NCI-H526 treated with DMSO at 0.1 percent for 48 hours (cell line): ENCODE measurements at places on chromosomes 12 and 14.

DNA sequence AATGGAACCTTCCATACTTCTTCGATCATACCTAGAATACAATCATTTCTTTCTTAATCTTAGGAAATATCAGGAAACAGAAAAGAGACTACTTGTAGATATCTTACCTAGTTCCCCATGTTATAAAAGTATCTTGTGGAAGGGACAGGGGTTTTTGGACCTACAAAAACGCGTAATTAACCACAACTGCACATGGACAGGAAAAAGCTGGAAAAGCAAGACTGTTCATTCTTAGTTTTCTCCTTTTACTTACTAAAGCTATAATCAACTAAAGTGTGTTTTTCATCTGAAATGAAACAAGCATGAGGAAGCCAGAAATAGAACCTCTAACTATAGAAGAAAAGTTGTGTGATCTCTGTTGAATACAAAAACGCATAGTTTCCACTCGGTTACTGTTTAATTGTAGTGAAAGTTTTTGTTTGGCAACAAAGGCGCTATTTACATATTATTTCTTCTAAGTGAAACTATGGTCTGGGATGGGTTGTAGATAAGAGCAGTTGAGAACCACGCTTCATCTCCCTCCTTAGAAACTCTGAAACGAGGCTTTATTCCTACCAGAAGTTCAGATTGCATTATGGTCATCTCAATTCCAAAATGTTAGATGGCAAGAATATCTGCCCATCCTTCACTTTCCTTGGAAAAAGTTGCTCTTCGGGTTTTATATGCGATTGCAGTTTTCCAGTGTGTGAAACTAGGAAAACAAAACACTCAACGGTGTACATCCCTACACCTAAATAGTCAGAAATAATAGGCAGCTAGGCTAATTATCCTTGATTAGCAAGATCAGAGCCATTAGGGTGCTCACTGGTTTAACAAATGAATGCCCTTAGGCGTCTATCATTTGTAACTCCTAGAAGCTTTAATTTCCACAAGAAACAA lies 1.1 kb downstream of the BCAT1 start:
- DNase-seq: peak; percentile 52

GRCh38 chr12:66599816-66600215 lies 79.1 kb downstream of the GRIP1 start:
- no peak for DNase-seq

DNA sequence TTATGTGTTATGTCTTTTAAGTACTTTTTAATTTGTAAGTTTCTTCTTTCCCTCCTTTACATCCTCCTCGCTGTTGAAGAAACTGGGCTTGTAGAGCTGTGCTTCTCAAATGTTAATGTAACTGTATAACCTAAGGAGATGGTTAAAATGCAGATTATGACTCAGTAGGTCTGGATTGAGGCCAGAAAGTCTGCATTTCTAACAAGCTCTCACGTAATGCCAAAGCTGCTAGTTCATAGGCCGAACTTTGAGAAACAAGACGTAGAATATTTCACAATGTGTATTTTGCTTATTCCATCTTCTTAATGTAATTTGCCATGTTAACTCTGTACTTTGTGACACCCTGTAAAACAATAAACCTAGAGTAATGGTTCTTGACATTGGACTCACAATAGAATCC lies 193.3 kb upstream of the SYT1 start:
- DNase-seq: no peak

DNA sequence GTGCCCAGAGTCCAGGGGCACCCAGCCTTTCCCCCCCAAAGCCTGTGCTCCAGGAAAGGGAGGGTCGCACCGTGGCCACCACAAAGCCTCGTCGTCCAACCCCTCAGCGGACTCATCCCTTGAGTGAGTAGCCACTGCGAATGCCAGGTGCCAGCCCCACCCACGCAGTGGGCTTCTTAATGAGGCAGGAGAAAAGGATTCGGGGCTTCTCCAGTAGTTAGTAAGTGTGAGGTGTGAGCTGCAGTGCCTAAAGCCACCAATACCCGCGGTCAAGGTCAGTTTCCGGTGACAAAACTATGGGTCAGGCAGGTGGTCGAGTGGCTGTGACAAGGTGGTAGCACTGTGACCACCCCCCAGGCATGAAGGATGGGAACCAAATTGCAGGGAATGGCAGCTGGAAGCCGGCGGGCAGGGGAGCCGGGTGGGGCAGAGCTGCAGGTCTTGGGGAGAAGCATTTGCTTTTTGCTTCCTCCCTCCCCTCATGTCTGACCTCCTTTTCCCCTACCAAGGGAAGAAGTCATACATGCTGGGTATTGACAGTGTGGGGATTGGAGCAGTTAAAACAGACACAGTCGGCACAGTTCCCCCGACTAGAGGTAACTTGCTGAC lies 8.0 kb downstream of the RAN start:
- DNase-seq: no peak

DNA sequence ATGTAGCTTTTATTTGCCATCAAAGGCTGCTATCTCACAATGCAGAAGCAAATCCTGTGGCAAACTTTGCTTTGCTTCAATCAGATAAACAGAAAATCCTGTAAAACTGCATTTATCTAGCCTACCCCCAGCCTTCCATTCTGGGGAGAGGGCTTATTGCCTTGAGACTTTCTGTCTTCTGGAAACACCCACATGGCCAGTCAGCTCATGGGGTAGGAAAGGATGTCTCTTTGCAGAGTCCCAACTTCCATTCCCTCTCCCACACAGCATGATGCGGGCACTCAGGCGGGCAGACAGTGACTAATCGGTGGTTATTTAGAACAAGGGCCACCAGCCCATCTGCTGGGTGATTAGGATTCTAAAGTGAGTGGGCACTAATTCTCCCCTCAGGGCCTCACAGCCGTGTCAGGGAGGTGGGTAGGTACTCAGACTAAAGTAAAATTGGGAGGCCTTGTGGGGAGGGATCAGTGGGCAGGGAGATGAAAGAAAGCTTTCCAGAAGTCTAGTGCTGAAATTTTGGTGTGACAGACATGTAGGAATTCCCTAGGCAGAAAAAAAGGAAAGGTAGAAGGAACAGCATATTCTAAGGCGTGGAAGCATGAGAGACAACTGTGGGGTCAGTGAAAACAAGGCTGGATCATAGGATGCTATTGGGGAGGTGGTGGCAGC lies 720.5 kb downstream of the VRK1 start:
- no peak for DNase-seq

- DNase-seq: no peak
Measured at GRCh38 chr12:66242311-66242710, 53.3 kb downstream of the IRAK3 start.

DNA sequence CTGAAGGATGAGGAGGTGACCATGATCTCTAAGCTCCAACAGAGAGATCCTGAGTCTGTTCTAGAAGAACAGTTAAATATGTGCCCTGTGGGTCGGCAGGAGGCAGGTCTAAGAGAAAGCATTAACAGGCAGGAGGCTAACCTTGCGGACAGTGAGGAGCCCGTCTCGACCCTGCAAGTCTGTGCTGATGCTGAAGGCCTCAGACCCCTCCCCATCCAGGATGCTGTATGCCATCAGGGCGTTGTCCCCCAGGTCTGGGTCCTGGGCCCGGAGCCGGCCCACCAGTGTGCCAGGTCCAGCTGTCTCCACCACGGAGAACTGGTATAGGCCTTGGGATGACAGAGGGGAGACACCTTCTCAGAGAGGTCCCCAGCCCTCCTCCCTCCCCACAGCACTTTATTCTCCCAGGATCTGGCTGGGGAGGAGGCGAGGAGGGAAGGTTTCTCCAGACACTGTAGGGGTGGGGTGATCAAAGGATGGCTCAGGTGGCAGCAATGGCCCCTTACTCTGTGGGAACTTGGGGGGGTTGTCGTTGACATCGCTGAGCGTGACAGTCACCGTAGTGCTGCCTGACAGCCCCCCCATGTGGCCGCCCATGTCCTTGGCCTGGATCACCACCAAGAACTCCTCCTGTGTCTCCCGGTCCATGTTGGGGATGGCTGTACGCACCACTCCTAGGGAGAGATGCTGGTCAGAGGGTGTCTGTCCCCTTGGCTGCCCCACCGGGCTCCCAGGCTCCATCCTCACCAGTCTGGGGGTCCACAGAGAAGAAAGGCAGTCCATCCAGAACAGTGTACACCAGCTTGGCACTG lies 3.1 kb downstream of the CDH24 start:
- no peak for DNase-seq

- DNase-seq: no peak
Measured at GRCh38 chr14:105137481-105138020, 31.0 kb downstream of the JAG2 start.

GRCh38 chr14:94654071-94654861 lies 42.1 kb downstream of the SERPINA3 start:
- no peak for DNase-seq
